ENCODE measurements at places on chromosomes 4 and X.
A peak's percentile ranks its signal among the peaks of the same experiment; 100 is the strongest.

- DNase-seq, result no peak
Observed at GRCh38 chr4:109301651-109302360, 652 bp downstream of the COL25A1 start.

DNA sequence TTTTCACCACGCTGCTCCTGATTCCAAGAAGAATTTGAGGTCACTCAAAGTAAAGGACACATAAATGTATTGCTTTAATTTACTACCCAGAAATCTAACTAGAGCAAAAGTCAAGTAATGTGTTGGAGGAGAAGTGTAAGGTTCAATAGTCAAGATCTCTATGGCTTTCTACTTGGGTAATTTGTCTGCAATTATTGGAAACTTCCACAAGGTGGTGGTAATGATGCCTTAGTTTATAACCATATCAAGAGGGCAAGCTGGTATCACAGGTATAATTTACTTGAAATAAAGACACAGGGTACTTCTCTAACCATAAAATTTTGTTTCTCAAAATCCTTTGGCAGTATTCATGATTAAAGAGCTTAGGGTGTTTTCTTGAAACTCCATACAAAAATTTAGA is 10.2 kb upstream of the GRIA3 start:
- no peak for DNase-seq

DNA sequence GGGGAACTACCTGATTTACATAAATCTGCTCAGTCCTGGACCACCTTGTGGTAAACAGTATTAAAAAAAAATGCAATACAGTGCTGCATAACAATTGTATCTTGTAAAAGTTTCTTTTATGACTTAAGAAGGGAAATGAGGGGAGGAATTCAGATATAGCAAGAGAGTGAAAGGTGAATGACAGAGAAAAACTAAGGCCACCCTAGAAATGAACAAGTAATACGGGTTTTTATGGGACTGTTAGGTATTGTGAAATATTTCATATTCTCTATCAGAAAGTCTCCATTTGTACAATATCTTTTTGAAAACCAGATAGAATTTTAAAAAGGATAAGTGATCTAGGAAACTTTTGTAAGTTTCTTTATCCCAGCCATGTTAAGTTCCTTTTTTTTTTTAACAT is 69.7 kb upstream of the NOCT start:
- no peak for DNase-seq

- no peak for DNase-seq
Observed at GRCh38 chr4:86015412-86016350, 344.2 kb downstream of the MAPK10 start.

DNA sequence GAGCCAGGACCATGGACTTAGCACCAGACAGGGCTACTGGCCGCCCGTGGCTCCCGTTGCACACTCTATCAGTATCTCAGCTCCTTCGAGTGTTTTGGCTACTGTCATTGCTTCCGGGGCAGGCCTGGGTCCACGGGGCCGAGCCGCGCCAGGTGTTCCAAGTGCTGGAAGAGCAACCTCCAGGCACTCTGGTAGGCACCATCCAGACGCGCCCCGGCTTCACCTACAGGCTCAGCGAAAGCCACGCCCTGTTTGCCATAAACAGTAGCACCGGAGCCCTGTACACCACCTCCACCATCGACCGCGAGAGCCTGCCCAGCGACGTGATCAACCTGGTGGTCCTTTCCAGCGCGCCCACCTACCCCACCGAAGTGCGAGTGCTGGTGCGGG is 1.6 kb downstream of the FAT4 start:
- no peak for DNase-seq

- DNase-seq, result no peak
Observed at GRCh38 chrX:132639446-132639845, 150.6 kb upstream of the MBNL3 start.

DNA sequence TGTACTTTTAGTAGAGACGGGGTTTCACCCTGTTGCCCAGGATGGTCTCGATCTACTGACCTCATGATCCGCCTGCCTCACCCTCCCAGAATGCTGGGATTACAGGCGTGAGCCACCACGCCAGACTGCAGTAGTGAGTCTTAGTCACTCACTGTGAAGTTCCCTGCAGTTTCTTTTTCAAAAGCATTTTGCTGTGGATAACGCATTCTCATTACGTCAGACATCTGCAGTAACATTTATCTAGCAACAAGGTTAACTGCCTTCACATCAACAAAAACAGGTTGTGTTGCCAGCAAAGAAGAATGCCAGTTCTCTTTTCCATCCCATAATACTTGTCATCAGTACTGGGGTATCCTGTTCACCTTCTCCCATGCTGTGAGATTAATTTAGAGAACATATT is 164.6 kb downstream of the DHRSX start:
- no peak for DNase-seq

GRCh38 chrX:29852767-29853166 is 362.6 kb upstream of the MAGEB2 start:
- no peak for DNase-seq

DNA sequence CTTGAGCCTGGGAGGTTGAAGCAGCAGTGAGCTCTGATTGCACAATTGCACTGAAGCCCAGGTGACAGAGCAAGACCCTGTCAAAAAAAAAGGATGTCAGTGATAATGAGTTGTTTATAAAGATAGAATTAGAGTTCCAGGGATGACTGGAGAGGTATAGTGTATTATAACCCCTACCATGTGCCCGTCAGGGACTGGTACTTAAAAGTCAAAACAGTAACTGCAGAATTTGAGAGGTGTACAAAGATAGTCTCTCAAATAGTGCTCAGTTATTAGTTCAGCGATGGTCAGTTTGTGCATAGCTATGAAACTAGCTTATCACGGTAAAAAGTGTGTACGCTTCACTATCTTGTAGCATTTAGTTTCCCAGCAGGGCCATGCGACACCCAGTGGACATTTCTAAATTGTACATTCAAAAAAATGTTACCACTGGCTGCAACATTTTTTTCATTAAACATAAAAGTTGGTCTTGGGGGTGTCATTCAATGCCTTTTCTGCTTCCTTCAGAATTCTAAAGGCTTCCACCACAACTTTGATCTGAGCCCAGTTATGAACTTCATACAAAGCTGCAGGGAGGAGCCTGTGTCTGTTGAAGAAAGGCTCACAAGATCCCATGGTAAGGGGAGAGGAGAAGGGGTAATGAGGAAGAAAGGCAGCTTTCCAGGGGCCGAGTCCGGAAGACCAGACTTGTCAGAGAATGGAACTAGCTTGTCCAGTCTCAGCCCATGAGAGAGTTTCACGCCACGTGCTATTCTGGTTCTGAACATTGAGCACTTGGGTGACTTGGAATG is 9.2 kb upstream of the GYG2 start:
- DNase-seq, result no peak

DNA sequence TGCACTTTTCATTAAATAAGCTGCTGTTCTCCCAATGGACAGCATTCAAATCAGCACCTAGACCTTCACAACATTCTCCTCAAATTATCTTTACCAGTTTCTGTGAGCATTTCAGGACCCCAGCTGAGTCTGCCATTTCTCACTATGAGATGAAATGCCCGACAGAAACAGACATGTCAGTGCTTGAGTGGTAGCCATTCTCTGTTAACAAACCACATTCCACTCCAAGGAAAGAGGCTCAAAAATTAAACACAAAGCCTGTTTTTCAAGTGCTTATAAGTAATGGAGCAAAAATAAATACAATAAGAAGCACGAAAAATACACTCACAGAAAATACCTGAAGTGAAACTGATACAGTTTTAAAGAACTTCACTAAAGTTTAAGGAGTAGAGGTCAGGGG is 320.2 kb upstream of the PRPS2 start:
- no peak for DNase-seq

DNA sequence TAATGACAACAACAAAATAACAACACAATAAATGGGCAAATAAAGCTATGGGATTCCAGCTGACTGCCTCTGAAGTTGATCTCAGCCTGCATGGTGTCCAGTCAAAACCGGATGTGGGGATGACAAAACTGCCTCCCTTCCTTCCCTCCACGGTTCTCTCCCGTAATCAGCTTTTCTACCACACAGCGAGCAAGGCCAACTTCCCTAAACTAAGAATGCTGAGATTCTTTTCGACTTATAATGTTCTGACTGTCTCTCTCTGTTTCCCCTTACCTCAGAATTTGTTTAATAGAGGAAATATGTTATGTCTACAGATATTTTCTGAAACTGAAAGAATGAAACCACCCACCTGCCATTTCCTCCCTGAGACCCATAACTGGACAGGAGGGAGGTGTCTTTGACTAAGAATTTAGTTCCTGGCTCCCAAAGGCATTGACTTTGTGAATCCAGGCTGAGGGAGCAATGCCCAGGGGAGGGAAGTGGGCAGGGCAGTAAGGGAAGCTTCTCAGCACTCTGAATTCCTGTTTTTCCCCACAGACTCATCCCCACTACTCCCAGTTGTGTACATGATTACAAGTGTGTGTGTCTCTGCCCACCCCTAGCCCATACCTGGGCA is 1.0 kb upstream of the TLR1 start:
- DNase-seq, result no peak

GRCh38 chrX:149286940-149287349 is 218.2 kb downstream of the IDS start:
- DNase-seq, result peak; percentile 8

- DNase-seq, result no peak
Observed at GRCh38 chr4:112717856-112718255, 80.9 kb downstream of the LARP7 start.

GRCh38 chr4:183289688-183290087 is 30.4 kb downstream of the CLDN22 start:
- DNase-seq, result no peak

GRCh38 chr4:100360211-100360610 is 157.6 kb downstream of the EMCN start:
- DNase-seq, result no peak
